ENCODE measurements at places on chromosomes 3 and 15.

DNA sequence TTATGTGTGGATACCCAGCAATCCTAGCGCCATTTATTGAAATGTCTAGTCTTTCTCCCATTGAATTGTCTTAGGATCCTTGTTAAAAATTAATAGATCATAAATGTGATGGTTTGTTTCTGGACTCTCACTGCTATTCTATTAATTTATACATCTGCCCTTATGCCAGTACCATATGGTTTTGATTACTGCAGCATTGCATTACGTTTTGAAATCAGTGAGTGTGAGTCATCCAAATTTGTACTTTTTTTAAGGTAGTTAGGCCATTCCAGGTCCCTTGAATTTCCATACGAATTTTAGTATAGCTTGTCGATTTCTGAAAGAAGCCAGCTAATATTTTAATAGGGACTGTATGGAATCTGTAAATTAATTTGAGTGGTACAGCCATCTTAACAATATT, 648.6 kb upstream of the ZNF385D start:
- DNase-seq: no peak

DNA sequence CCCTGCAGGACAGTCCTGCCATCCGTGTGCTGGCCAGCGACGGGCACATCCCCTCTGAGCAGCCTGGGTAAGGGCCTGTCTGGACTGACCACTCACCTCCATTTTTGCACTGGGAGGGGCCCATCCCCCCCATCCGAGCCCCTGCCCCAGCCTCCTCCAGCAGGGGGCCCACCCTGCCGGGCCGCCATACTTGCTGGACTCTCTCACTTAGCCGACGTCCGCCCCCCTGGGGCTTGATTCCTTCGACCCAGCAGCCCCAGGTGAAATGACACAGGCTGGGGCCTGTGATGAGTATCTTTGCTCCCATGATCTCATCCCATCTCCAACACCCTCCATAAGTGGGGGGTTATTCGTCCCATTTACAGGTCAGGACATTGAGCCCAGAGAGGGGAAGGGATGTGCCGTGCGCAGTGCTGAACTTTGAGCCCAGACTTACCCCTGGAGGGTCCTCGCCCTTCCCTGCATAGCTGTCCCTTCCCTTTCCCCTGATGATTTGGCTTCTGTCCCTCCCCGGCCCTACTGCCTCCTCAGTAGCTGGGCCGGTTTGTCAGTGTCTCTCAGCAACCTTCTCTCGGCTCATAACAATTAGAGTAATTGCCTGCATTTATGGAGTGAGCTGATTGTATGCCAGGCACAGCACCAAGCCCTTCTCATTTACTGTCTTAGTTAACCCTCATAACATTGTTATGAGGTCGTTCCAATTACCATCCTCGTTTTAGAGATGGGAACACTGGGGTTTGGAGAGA, 4.2 kb downstream of the LMAN1L start:
- no peak for DNase-seq

- no peak for DNase-seq
These were observed 12.3 kb downstream of the MEGF11 start for GRCh38 chr15:66241087-66241907.

- DNase-seq: no peak
These were observed 25.1 kb downstream of the ACAA1 start for GRCh38 chr3:38111696-38112377.

- no peak for DNase-seq
These were observed 636 bp upstream of the SNRPA1 start for GRCh38 chr15:101295607-101296161.

DNA sequence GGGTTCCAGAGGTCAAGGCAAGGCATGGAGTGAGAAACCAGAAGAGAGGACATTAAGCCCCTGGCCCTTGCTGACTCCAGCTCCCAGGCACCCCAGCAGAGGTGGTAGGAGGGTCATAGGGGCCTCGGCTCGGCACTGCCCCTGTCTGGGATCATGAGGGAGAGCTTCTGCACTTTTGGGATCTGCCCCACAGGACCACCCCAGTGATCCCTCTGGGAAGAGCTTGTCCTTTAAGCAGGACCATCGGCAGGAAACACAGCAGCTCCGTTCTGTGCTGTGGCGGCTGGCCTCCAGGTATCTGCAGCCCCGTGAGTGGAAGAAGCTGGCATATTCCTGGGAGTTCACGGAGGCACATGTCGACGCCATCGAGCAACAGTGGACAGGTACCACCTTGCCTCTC, 35.5 kb downstream of the ANKDD1A start:
- DNase-seq: no peak

GRCh38 chr3:104273046-104273649, 1093.6 kb upstream of the ALCAM start:
- no peak for DNase-seq

DNA sequence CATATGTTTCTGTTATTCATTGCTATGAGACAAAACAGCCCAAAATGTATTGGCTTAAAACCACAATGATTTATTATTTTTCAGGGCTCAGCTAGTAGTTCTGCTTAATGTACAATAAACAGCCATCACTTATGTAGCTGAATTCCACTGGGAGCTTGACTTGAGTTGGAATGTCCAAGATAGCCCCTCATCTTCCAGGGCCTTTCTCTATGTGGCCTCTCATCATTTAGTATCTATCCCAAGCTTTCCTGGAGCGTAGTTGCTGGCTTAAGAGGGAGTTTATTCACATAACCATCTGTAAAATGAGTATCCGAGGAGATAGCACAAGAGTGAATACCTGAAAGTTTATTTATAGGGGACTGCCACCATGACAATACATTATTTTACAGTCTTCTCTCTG, 176.8 kb downstream of the EPHA6 start:
- no peak for DNase-seq

GRCh38 chr15:90885432-90886290, 1.4 kb downstream of the FES start:
- DNase-seq: no peak

DNA sequence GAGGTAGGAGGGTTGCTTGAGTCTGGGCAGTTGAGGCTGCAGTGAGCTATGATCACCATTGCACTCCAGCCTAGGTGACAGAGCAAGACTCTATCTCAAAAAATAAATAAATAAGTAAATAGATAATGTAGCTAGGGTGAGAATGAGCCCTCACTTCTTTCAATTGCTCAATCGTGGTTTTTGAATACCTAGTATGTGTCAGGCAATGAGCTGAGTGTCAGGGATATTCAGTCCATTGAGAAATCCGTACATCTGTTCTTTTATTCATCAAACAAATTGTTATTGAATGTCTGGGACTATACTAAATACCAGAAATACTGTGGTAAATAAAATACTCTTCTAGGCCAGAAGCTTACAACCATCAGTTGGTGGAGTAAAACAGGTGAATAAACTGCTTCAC, 6.2 kb upstream of the ZNF148 start:
- DNase-seq: no peak

DNA sequence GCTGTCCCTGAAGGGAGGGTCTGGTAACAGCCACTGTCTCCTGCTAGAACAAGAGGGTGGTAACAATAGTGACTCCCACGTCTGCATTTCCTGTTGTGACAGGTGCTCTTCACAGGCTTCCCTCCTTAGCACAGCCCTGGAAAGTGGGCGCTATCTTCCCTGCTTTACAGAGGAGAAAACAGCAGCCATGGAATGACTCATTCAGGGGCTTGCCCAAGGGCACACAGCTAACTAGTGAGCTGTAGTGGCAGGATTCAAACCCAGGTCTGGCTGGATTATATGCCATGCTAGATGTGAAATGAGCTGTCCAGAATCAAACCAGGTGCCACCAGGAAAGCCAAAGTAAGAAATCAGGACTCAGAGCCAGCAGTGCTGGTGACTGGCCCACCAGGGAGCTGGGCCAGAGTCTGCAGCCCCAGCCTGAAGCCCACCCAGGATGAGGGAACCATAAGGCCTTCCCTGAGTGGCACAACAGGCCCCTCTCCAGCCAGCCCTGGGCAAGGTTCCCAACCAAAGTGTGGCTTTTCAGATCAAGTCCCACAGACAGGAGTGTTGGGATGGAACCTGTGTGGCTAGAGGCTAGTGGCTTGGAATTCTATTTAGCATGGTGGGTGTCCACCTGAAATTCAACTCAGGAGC, 102.4 kb downstream of the ETFA start:
- no peak for DNase-seq

DNA sequence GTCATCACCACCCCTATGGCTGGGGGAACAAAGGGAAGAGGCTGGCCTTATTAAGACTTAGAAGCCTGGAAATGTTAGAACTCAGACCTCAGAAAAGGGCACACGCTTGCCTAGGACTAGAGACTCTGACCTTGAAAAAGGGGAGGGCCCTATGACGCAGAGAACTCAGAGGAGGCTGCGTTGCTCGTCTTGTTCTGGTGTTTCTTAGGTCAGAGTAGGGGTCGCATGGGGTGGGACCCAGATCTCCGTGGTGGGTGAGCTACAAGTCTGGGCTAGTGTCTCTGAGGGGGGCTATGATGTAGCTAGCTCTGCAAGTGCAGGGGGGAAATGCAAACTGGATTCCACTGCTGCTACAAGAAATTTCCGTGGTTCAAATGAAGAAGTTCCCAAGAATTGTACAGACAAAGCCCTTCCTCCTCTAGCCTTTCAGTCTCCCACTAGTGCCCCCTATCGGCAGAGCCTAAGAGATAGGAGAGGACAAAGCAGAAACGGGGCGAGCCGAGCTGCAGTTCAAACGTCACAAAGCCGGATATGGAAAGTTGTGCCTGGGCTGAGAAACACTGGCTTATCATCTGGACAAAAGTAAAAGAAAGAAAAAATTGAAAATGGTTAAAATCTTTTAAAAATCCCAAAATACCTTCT, 392.9 kb upstream of the ROBO2 start:
- no peak for DNase-seq

DNA sequence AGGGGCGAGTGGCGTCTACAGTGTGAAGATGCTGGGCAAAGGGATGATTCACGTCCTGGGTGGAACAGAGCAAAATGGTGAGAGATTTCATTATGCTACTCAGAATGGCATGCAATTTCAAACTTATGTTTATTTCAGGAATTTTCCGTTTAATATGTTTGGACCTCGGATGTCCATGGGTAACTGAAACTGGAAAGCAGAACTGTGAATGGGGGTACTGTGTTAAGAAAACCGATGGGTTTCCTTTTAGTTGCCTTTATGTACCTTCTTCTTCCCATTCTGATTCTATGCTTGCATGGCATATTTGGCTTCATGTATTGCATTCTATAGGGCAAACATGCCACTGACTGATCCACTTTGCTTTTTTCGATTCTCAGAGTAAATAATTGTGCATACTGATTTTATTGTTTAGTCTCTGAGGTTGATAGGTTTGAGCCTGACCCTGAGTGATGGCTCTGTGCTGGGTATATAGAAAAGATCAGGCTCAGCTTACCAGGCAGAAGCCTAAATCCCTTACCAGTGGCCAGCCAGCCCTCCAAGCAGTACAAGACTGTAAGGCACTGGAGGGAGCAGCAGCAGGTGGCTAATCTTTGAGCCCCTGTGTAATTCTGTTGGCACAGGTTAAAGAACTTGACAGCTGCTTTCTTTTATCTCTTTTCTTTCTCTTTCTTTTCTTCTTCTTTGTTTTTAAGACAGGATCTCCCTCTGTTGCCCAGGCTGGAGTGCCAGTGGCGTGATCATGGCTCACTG, 4.5 kb downstream of the QTRT2 start:
- DNase-seq: no peak

DNA sequence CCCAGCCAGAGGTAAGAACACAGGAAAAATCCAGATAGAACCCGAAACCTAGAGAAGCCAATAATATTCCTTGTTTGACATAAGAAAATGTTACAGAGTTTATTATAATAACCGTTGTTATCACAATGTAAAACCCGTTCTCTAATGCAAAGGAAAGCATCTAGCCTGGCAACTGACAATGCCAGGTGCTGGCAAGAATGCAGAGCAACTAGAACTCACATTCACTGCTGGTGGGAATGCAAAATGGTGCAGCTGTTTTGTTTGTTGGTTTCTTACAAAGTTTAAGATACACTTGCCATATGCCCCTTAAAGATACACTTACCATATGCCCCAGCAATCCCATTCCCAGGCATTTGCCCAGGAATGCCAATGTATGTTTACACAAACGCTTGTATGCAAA, 23.4 kb downstream of the VPS39 start:
- DNase-seq: no peak

GRCh38 chr3:43159876-43160255, 54.0 kb upstream of the POMGNT2 start:
- DNase-seq: no peak

DNA sequence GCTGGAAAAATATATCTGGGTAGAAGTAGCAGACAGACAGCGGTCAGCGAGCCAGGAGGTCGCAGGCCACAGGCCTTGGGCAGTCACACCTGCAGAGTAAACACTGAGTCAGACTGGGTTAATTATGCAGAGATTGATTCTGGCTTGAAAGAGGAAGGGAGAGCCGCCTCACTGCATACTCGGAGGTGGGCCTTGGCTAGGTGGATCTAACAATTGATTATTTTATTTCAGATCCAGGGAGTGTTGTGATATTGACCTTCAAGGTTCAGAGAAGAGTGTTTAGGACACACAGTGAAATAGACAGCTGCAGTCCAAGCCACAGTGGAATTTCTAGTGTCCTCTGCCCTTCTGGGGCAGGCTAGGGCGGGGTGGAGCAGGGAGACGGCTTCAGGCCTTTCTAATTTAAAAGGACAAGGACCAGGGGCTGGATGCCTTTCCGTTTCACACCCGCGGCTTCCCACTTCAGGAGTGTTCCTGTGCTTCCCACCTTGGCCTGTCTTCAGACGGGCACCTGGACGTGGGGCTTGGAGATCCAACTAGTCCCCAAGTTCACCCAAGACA, 237.3 kb downstream of the XXYLT1 start:
- DNase-seq: no peak

GRCh38 chr3:36647423-36647853, 116.9 kb downstream of the DCLK3 start:
- no peak for DNase-seq

DNA sequence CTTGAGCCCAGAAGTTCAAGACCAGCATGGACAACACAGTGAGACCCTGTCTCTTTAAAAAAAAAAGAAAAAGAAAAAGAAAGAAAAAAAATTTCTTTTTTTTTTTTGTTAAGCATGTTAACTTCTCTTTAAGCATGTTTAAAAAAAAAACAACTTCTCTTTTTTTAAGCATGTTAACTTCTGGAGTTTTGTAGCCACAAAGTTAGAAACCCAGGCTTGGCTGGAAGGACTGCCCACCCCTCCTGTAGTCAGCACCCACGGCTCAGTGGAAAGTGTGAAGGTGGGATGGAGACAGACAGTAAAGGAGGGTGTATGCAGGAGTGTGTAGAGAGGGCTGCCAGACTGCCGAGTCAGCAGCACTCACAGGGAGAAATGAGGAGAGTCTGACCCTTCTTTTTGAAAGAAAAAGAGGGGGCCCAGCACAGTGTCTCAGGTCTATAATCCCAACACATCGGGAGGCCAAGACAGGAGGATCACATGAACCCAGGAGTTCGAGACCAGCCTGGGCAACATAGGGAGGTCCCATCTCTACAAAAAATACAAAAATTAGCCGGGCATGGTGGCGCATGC, 33.2 kb downstream of the GOLGA8S start:
- DNase-seq: no peak

- DNase-seq: no peak
These were observed 4.2 kb downstream of the B3GALNT1 start for GRCh38 chr3:161100994-161101393.

DNA sequence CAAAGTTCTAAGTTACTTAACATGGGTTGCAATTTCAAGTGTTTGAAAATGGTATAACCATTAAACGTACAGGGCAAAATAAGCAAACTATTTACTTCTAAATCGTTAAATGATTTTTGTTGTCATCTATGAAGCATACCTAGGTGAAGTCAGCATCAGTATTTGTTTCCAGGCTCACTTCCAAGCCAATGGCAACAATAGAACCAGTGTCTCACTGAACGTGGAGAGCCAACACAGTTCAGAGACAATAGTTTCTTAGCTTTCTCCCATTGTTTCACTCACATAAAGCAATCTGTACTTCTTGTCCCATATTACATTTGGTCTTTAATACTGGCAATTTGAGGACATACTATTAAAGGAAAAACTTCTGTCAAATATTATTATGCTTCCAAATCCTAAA, 397.2 kb downstream of the MECOM start:
- no peak for DNase-seq

- DNase-seq: no peak
These were observed 44.5 kb downstream of the GOLGA6L2 start for GRCh38 chr15:23402544-23402943.

All from pulmonary artery endothelial cell (primary cell).